ENCODE measurements at places on chromosomes 11 and 22. TPM values are rescaled to one million over a fixed set of nuclear protein-coding genes. Genes with fewer than 3 reads are reported as not detected.

GRCh38 chr11:13297917-13298356 lies 20.3 kb downstream of the BMAL1 start:
- peaks cover 15% of the 10 kb centered on the region for H3K27me3 ChIP-seq
- H3K4me1 ChIP-seq, result no peaks in the 10 kb centered on the region
- no peaks in the 10 kb centered on the region for H3K36me3 ChIP-seq
- no peak overlapping the region for H3K27ac ChIP-seq
- no peak for DNase-seq

- no peak overlapping the region for H3K4me3 ChIP-seq
- no peak overlapping the region for H3K27ac ChIP-seq
- no peaks in the 10 kb centered on the region for H3K4me1 ChIP-seq
- no peak for DNase-seq
- H3K36me3 ChIP-seq, result peaks cover 26% of the 10 kb centered on the region
Observed at GRCh38 chr11:73902303-73902702, 25.5 kb downstream of the PAAF1 start.

DNA sequence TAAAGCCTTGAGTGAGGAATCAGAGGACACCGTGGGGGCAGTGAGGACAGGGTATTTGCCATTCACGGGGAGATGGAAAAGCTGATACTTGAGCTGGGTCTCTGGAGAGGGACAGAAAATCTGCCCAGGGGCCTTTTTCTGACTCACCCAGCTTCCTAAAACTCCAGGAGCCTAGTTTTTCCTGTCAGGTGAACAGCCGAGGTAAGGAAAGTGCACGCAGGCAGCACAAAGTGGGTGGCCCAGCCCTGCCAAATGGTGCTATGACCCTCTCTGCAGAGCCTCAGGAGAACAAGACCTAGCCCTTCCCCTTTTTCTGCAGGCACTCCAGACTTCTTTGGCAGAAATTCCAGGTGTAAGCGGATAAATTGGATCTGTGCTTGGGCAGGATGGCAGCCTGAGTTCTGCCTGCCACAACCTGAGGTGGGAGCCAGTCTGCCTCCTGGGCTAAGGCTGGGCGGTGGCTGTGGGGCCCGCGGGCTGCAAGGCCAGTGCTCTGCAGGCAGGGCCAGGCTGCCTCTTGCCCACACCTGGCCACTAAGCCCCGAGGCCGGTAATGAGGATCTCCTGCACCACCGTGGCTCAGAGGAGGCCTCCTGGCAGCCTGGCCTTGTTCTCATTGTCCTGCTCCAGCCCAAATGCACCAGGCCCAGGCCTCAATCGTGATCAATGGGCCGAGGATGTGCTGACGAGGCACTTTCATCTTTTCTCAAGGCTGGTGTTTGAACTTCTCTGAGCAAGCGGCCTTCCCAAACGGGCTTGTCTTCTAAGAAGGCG lies 72.9 kb upstream of the LMO1 start:
- peaks cover 41% of the 10 kb centered on the region for H3K4me1 ChIP-seq
- H3K27ac ChIP-seq, result no peak overlapping the region
- no peak for DNase-seq
- no peaks in the 10 kb centered on the region for H3K36me3 ChIP-seq
- peaks cover 4% of the 10 kb centered on the region for H3K27me3 ChIP-seq

- H3K36me3 ChIP-seq, result no peaks in the 10 kb centered on the region
- DNase-seq, result no peak
- no peaks in the 10 kb centered on the region for H3K4me1 ChIP-seq
- peaks cover 6% of the 10 kb centered on the region for H3K27me3 ChIP-seq
Observed at GRCh38 chr11:5178046-5178837, 22.2 kb downstream of the OR51V1 start.

POTEH gene
- total RNA-seq, result not detected

MAJIN gene
- not detected for total RNA-seq

DNA sequence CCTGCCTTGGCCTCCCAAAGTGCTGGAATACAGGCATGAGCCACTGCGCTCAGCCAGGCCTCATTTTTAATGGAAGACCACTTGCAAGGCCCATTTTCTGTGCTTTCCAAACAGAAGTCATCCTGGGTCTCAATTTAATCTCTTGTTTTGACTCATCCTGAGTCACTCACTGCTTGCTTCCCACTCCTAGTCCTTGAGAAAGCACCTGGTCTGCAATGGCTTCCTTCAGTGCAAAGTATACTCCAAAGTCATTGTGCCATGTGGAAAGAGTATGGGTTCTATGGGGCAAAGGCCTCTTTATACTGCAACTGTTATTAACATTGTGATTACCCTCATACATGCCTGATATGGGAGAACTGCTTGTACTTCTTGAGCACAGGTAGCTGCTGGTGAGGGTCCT lies 18.3 kb upstream of the SLC5A1 start:
- DNase-seq, result no peak
- peaks cover 34% of the 10 kb centered on the region for H3K27me3 ChIP-seq
- no peak overlapping the region for H3K27ac ChIP-seq
- H3K4me1 ChIP-seq, result no peaks in the 10 kb centered on the region
- no peak overlapping the region for H3K4me3 ChIP-seq

KCNK7 gene
- total RNA-seq, result 0.95 TPM

LRRC74B gene
- total RNA-seq, result not detected

DNA sequence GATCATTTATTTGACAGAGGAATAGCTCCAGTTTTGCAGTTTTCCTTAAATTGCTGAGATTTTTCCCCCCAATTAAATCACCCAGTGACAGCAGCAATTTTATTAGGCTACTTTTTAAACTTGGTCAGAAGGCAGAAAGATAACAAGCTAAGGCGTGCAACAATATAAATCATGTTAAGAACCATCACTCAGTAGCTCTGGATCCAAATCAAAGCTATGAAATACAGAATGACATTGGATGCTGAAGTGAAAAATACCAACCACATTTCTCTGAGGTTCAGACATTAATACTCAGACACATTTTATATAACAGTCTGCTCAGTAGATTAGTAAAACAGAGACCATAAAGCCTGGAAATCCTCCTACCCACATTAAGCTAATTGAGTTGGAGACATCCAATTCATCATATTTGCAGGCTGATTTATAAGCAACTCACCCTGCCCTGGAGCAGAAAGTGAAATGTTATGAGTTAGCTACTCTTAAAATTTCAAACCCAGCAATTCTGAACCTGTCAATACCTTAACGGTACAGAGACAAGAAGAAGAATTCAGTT lies 1108.4 kb downstream of the DLG2 start:
- no peak overlapping the region for H3K27ac ChIP-seq
- H3K27me3 ChIP-seq, result peaks cover 6% of the 10 kb centered on the region
- H3K4me3 ChIP-seq, result no peak overlapping the region
- H3K36me3 ChIP-seq, result no peaks in the 10 kb centered on the region

HINFP gene
- 34.4 TPM for total RNA-seq

DNA sequence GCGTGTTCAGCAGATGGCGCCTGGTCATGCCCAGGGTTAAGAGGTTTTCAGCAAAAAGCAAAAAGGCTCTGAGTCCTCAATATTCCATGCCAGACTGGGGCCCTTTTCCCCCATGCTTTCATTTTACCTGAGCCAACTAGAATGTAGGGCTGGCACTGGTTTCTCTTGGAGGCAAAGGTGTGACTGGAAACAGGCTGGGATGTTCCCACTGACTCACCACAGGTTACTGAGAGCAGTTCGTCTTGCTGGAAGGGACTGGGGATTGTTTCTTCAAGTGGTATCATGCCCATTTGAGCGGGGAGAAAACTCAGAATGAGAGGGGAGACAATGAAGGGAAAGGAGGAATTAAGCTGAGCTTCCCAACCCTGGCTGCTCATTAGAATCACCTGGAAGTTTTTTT lies 243.9 kb downstream of the TENM4 start:
- H3K4me1 ChIP-seq, result no peaks in the 10 kb centered on the region
- no peak overlapping the region for H3K4me3 ChIP-seq
- H3K36me3 ChIP-seq, result peaks cover 7% of the 10 kb centered on the region
- no peaks in the 10 kb centered on the region for H3K27me3 ChIP-seq
- DNase-seq, result no peak
- no peak overlapping the region for H3K27ac ChIP-seq

- H3K36me3 ChIP-seq, result peaks cover 25% of the 10 kb centered on the region
- DNase-seq, result no peak
- H3K27ac ChIP-seq, result no peak overlapping the region
- no peaks in the 10 kb centered on the region for H3K27me3 ChIP-seq
Observed at GRCh38 chr11:36002196-36002595, 58.3 kb downstream of the LDLRAD3 start.
